ENCODE measurements at places on chromosomes 3 and 15. TPM values are rescaled to one million over a fixed set of nuclear protein-coding genes. Genes with fewer than 3 reads are reported as not detected.

Gene CHRNA5
- 2.0 TPM for total RNA-seq

Gene C2CD4A
- total RNA-seq, result 0.21 TPM

Gene COPS2
- 109 TPM for total RNA-seq

DNA sequence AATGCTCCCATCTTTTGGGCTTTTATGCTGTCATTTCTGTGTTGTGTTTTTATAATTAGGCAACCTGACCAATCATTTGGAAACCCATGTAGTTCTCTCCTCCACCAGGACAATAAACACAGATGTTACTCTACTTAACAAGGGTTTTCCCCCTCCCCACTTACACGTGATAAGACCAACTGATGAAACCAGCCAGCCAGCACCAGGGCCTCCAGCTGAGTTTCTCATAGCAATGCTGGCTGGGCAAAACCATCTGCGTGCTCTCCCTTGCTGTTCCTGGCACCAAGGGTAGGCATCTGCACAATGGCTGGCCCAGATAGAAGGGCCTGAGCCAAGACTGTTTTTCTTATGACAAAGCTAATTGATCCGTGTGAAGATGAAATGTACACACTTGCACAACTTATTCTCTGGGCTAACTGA lies 310.4 kb downstream of the PLCL2 start:
- no peak for DNase-seq

DNA sequence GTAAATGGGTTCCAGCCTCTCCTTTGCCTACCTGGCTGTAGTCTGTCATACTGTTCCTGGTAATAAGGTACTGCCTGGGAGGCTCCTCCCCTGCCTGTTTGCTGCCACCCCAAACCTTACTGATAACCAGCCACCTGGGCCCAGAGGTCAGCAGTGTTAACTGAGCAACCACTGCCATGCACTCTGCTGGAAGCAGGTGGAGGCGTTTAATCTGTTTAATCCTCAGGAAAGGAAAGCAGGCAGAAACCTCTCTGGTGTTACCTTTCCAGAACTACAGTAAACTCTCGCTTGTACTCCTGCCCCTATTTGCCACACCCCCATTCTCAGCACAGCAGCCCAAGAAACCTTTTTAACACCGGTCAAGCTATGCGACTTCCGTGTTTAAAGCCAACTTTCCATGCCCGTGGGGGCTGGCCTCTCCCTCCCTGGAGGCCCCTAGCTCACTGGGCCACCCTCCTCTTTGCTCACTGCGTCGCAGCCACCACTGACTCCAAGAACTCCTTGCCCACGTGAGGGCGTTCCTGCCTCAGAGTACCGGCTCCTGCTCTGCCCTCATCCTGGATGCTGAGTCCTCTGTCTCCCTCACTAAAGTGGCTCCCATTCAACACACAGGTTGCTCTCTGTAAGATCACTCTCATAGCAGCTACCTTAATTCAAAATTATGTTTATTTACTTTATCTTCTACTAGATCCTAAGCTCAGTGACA lies 8.3 kb downstream of the BDH1 start:
- no peak for DNase-seq

- DNase-seq, result no peak
These were observed 114.4 kb downstream of the CHSY1 start for GRCh38 chr15:101137312-101137940.

DNA sequence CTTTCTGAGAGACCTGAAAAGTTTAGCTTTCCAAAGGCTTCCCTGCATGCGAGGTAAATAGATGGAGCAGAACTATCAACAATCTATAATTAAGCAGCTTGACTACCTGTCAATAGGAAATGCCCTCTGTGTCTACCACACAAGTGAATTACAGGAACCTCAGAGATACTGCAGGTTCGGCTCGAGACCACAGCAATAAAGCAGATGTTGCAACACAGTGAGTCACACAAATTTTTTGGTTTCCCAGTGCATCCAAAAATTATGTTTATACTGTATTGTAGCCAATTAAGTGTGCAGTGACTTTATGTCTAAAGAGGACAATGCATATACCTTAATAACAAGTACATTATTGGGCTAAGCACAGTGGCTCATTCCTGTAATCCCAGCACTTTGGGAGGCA lies 252.0 kb downstream of the UBE2E2 start:
- no peak for DNase-seq

- no peak for DNase-seq
These were observed 52.8 kb downstream of the SHOX2 start for GRCh38 chr3:158053386-158053785.
